ENCODE measurements at places on chromosomes 3 and 15.

DNA sequence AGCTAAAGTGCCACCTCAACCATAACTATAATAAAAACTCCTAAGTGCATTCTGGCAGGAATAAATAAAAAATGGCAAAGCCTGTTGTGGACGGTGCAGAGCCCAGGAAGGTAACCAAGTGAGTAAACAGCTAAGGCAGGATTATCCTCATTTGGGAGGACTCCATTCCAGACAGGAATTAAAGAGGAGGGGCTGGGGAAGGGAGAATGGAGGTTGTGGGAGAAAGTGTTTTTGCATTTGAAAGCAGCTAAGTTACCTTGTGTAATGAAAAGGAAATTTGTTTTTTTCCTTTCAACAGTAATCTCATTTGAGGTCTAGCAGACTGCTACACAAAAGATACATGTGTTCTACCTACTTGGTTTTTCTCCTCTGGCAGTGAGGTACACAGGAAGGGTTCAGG is 248.5 kb downstream of the TIGIT start:
- no peaks in the 10 kb centered on the region for H3K27me3 ChIP-seq
- H3K4me3 ChIP-seq = no peak overlapping the region

GRCh38 chr3:8665407-8665896 is 20.9 kb upstream of the SSUH2 start:
- no peak overlapping the region for H3K27ac ChIP-seq
- no peaks in the 10 kb centered on the region for H3K4me1 ChIP-seq
- no peak for DNase-seq
- H3K4me3 ChIP-seq = no peak overlapping the region
- no peaks in the 10 kb centered on the region for H3K36me3 ChIP-seq
- H3K27me3 ChIP-seq = no peaks in the 10 kb centered on the region

- 0 out of 2 replicates have a peak, but pooled peaks cover 1% of the 10 kb centered on the region for H3K4me1 ChIP-seq
- no peak within 1 kb of the TSS for H3K27ac ChIP-seq
- H3K36me3 ChIP-seq = no peaks in the 10 kb centered on the region
- H3K4me3 ChIP-seq = peak within 1 kb of the TSS; percentile 65
Measured at GRCh38 chr3:196968233-196969133, at the start of gene PIGZ. TSS of gene PIGZ (minus strand) at chr3:196968833. CDS start at chr3:196952031, 16,802 bp downstream.

- H3K27ac ChIP-seq = no peak overlapping the region
- H3K4me1 ChIP-seq = no peaks in the 10 kb centered on the region
- H3K27me3 ChIP-seq = no peaks in the 10 kb centered on the region
Measured at GRCh38 chr3:120369037-120369467, 19.9 kb upstream of the LRRC58 start.

DNA sequence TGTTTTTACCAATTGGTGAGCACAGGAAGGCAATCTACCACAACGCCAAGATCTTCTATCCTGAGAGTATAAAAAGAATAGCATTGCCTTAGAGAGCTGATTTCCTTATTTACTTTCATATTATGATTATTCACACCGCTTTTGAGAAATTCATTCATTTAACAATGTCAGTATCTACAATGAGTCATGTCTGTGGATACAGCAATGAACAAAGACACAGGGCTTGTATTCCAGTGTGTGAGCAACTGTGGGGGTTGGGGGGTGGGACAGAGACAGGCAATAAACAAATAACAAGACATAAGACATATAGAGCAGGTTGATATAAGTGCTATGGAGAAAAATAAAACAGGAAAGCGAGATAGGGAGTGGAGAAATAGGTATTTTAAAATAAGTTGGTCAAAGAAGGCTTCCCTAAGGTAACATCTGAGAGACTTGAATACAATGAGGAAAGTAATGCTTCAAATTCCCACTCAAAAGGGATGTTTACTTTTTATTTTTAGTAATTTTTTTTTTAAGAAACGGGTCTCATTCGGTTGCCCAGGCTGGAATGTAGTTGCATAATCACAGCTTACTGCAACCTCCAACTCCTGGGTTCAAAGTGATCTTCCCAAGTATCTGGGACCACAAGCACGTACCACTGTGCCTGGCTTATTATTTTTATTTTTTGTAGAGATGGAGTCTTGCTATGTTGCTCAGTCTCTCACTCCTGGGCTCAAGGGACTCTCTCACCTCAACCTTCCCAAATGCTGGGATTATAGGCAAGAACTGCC is 45.7 kb downstream of the PGBD4 start:
- H3K27me3 ChIP-seq = no peaks in the 10 kb centered on the region
- no peaks in the 10 kb centered on the region for H3K4me1 ChIP-seq
- no peak overlapping the region for H3K27ac ChIP-seq

GRCh38 chr3:11430624-11431023 is 158.4 kb downstream of the ATG7 start:
- H3K4me1 ChIP-seq = no peaks in the 10 kb centered on the region
- H3K27me3 ChIP-seq = no peaks in the 10 kb centered on the region

DNA sequence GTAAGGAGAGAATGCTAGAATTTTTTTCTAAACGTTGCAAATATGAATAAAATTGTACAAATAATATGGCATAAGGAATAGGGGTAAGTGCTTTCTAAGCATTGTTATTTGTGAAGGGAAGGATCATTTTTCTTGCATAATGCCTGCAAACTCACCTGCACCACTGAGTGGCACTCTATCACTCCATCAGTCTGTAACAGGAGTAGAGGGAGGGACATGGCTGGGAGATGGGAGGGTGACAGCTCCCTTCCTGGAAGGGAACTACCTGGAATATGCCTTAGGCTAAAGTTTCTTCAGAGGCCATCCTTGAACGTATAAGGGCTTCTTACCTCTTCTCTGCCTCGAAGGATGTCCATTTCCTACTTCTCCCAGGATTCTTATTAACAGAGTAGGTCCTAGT is 3.0 kb downstream of the NAALADL2 start:
- H3K27me3 ChIP-seq = no peaks in the 10 kb centered on the region
- H3K36me3 ChIP-seq = no peaks in the 10 kb centered on the region
- H3K4me3 ChIP-seq = no peak overlapping the region
- H3K27ac ChIP-seq = no peak overlapping the region
- peak; percentile 35 for DNase-seq
- H3K4me1 ChIP-seq = no peaks in the 10 kb centered on the region

- DNase-seq = no peak
- H3K36me3 ChIP-seq = no peaks in the 10 kb centered on the region
- H3K4me1 ChIP-seq = peaks cover 5% of the 10 kb centered on the region
- H3K4me3 ChIP-seq = no peak overlapping the region
- H3K27ac ChIP-seq = no peak overlapping the region
- H3K27me3 ChIP-seq = no peaks in the 10 kb centered on the region
Measured at GRCh38 chr3:55296030-55296429, 191.1 kb downstream of the WNT5A start.

- DNase-seq = no peak
- H3K36me3 ChIP-seq = no peaks in the 10 kb centered on the region
- no peaks in the 10 kb centered on the region for H3K27me3 ChIP-seq
- H3K4me1 ChIP-seq = no peaks in the 10 kb centered on the region
- no peak overlapping the region for H3K27ac ChIP-seq
- H3K4me3 ChIP-seq = no peak overlapping the region
Measured at GRCh38 chr15:86885616-86886015, 805.9 kb downstream of the AGBL1 start.

DNA sequence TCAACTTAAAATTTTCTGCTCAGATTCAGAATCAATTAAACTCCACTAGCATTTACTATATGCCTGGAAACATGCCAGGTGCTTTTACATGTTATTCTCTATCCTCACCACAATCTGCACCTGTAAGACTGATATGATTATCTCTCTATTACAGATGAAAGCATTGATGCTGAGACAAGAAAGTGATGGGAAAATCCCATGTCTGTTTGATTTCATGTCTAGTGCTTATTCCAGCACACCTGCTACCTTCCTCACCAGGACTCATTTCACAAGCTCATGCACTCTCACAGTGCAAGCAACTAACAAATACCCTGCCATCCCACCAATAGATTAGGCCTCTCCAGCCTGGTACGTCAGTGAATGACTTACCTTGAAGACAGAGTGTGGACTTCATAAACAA is 25.0 kb upstream of the BCL6 start:
- H3K27ac ChIP-seq = no peak overlapping the region
- no peaks in the 10 kb centered on the region for H3K27me3 ChIP-seq
- DNase-seq = no peak

DNA sequence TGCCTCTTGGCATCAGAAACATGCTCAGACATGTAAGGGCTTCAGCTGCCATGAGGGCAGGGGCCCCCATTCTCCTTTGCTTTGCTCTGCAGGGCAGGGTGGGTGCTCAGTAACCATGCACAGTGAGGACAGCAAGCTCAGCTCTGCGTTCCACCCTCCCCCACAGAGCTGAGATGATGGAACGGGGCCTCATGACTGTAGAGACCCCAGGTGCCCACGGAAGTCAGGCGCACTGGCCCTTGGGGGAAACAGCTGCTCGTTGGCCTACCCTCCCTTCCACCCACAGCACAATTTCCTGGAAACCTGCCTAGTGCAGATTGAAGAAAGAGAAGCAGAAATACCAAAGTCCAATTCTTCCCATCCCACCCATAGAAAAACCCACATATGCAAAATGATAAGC is 10.5 kb downstream of the CTXND1 start:
- H3K4me1 ChIP-seq = no peaks in the 10 kb centered on the region
- no peak overlapping the region for H3K27ac ChIP-seq
- no peaks in the 10 kb centered on the region for H3K27me3 ChIP-seq
- no peak overlapping the region for H3K4me3 ChIP-seq
- no peak for DNase-seq

- no peaks in the 10 kb centered on the region for H3K27me3 ChIP-seq
- H3K27ac ChIP-seq = no peak overlapping the region
- H3K36me3 ChIP-seq = no peaks in the 10 kb centered on the region
- peaks cover 2% of the 10 kb centered on the region for H3K4me1 ChIP-seq
- peak; percentile 20 for DNase-seq
Measured at GRCh38 chr3:177483182-177483967, 286.1 kb upstream of the TBL1XR1 start.

DNA sequence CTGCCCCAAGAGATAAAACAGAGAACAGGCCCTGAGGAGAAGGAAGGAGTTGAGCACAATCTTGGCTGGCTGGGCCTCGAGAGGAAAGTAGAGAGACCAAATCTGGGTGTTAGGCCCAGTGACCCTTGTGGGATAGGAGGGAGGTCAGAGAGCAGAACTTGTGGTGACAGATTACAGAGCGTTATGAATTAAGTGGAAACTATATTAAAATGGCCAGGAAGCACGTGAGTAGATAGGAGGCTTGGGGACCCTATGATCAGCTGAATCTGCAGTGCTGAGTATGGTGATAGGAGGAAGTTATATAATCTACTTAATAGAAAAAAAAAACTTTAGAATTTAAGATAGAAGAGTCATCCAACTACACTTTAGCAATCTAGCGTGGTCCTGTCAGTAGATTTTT is 30.0 kb downstream of the ST6GAL1 start:
- no peak overlapping the region for H3K4me3 ChIP-seq
- no peaks in the 10 kb centered on the region for H3K36me3 ChIP-seq
- H3K27ac ChIP-seq = no peak overlapping the region
- no peaks in the 10 kb centered on the region for H3K27me3 ChIP-seq
- DNase-seq = no peak

GRCh38 chr3:67937498-67938118 is 283.2 kb upstream of the SUCLG2 start:
- no peak overlapping the region for H3K27ac ChIP-seq
- H3K4me3 ChIP-seq = no peak overlapping the region
- no peaks in the 10 kb centered on the region for H3K4me1 ChIP-seq
- no peaks in the 10 kb centered on the region for H3K36me3 ChIP-seq

DNA sequence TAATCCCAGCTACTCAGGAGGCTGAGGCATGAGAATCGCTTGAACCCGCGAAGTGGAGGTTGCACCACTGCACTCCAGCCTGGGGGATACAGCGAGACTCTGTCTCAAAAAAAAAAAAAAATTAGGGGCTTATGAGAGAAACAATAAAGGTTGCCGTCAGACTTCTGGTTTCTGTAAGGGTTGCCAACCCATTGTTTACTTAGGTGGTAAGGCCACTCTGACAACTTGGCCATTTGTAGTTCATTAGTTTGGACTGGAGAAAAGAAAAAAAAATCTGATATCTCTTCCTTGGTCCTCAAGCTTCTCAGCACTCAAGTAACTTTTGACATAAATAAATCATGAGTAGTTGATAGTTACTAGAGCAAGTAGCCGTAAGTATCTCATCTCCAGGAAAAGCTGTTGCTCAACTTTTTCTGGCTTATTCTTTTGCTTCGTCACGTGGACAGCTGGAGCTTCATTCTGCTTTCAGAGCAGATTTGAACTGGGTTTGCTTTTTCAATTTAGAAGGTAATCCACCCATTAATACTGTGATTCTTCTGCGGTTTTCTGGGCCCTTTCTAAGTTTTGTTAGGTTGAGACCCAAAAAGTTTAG is 9.4 kb downstream of the SNX1 start:
- H3K4me3 ChIP-seq = no peak overlapping the region
- no peaks in the 10 kb centered on the region for H3K4me1 ChIP-seq
- DNase-seq = no peak
- no peaks in the 10 kb centered on the region for H3K36me3 ChIP-seq
- no peaks in the 10 kb centered on the region for H3K27me3 ChIP-seq

- no peaks in the 10 kb centered on the region for H3K36me3 ChIP-seq
- no peak overlapping the region for H3K27ac ChIP-seq
- no peak for DNase-seq
- H3K27me3 ChIP-seq = no peaks in the 10 kb centered on the region
- no peak overlapping the region for H3K4me3 ChIP-seq
Measured at GRCh38 chr3:101886626-101887025, 37.3 kb downstream of the NFKBIZ start.

- H3K36me3 ChIP-seq = no peaks in the 10 kb centered on the region
- H3K27ac ChIP-seq = no peak overlapping the region
- DNase-seq = no peak
- H3K4me1 ChIP-seq = 0 out of 2 replicates have a peak, but pooled peaks cover 1% of the 10 kb centered on the region
Measured at GRCh38 chr15:90531147-90531546, 1.4 kb downstream of the CRTC3 start.

GRCh38 chr3:10198761-10199649 is 34.3 kb downstream of the IRAK2 start:
- no peak for DNase-seq
- H3K4me1 ChIP-seq = no peaks in the 10 kb centered on the region
- no peak overlapping the region for H3K4me3 ChIP-seq
- H3K27ac ChIP-seq = no peak overlapping the region

DNA sequence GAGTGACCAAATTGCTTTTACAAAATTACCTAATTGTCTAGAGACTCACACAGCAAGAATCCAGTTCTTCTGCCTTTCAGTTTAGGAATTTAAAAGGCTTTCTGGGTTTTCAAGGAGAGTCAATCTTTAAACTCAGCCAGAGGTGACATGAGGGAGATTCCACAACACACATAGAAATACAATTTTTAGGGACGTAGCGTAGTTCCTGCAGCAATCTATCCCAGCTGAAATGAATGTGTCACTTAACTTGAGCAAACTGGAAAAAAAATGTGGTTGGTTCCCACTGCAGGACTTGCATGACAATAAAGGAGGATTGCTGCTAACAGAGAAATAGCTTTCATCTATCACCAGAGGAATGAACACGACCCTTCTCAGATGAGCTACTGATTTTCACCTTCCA is 269.7 kb downstream of the OTOL1 start:
- H3K4me3 ChIP-seq = no peak overlapping the region
- no peaks in the 10 kb centered on the region for H3K27me3 ChIP-seq
- H3K36me3 ChIP-seq = no peaks in the 10 kb centered on the region
- no peak overlapping the region for H3K27ac ChIP-seq

DNA sequence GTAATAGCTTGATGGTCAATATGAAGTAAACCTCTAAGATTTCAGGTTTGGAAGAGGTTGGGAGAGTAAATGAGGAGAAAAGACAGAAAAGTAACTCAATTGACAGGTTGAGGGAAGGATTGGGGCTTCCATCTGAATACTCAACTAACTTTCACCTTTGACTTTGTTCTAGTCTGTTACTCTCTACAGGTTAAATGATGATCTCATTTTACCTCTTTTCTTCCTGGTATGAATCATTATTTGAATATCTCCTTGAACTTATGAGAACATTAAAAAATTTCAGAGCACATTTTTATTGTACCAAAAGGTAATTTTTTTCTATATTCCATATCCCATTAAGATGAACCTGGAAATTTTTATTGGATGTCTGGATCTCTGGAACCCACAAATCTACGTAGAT is 87.9 kb upstream of the KCNH8 start:
- H3K4me3 ChIP-seq = no peak overlapping the region
- no peaks in the 10 kb centered on the region for H3K36me3 ChIP-seq
- no peaks in the 10 kb centered on the region for H3K4me1 ChIP-seq
- no peak for DNase-seq
- H3K27ac ChIP-seq = no peak overlapping the region
- H3K27me3 ChIP-seq = no peaks in the 10 kb centered on the region

Measured in iPS DF 6.9 (cell line).